NCI-H524 (cell line): ENCODE measurements at places on chromosomes 12 and 14.

GRCh38 chr12:127830065-127830460 is 436.9 kb upstream of the TMEM132C start:
- no peak for DNase-seq

DNA sequence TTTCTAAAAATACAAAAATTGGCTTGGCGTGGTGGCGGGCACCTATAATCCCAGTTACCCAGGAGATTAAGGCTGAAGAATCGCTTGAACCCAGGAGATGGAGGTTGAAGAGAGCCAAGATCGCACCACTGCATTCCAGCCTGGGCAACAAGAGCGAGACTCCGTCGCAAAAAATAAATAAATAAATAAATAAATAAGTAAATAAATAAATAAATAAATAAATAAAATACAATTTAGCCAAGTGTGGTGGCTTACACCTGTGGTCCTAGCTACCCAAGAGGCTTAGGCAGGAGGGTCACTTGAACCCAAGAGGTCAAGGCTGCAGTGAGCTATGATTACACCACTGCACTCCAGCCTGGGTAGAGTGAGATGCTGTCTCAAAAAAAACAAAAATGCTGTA is 26.5 kb upstream of the SPTSSA start:
- no peak for DNase-seq

DNA sequence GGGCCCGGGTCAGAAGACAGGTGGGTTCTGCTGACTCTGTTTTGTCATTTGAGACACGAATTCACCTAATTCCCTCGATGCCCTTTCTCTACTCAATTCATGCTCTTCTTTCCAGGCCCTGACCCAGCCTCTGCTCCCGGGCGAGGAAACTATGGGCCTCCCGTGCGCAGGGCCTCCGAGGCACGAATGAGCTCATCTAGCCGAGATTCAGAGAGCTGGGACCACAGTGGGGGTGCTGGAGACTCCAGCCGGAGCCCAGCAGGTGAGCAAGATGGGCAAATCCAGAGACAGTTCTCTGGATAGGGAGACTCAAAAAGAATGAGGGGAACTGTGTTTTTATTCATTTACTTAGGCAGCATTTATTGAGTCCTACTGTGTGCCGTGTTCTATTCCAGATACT is 37.0 kb upstream of the OAS1 start:
- DNase-seq, result no peak

DNA sequence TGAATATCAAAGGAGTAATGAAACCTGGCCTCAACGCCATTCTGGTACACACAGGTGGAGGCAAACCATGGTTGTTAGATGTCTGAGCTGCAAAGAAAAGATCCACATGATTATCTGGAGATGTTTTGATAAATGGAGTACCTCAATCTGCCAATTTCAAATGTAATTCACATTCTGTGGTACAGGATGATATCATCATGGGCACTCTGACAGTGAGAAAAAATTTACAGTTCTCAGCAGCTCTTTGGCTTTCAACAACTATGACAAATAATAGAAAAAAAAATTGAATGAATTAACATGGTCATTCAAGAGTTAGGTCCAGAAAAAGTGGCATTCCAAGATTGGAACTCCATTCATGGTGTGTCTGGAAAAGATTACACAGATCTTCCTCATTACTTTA is 17.3 kb downstream of the TMED8 start:
- no peak for DNase-seq

- no peak for DNase-seq
Observed at GRCh38 chr12:88142610-88142991, 494 bp downstream of the TMTC3 start.

DNA sequence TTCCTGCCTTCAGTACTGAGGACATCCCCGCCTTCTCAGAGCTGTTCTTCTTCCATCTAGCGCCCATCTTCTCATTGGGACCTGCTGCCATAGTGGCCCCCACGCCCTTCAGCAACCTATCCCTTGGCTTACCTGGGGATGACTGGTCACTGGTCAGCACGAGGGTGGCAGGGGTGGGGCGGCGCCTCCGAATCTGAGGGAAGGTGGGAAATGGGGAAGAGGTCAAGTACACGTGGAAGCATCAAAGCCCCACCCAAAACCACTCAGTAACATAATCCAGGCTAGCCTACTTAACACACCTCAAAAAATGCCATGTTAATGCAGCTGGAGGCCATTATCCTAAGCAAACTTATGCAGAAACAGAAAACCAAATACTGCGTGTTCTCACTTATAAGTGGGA is 4.3 kb downstream of the PPP1R1A start:
- DNase-seq, result no peak

DNA sequence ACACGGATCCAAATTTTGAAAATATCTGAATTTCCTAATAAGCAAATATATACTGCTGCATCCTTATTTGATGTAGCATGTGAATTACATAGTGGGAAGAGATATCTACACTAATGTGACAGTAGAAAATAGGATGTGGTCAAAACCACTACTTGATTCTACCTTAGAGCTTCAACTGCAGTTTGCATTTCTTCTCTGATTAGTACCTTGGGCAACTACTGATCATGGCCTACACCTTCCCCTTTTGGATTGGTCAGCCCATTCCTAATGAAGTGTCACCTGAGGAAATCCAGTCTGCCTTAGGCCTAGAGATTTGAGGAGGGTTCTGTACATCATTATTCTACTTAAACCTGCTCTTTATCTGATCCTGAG is 10.7 kb downstream of the LLPH start:
- no peak for DNase-seq

GRCh38 chr12:50572760-50573159 is 68.0 kb downstream of the DIP2B start:
- DNase-seq, result no peak

DNA sequence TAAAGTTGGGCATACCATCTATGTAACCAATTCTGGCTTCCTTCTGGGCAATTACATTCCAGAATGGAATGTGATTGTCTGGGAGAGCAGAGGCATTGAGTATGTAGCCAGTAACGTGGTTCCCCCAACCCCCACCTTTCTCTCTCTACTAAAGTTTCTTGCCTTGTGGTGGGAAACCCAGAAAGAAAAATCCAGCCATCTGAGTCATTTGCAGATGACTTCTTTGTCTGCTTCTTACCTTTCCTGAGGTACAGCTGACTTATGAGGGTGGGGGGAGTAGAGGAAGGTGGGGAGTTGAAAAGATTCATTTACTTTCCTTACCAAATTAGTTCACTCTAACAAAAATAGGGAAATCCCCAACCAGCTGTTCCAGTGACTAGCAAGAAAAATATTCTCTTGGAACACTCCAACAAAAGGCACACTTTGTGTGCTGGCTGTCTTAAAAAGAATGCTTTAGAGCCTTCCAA is 112.1 kb upstream of the FRMD6 start:
- no peak for DNase-seq

DNA sequence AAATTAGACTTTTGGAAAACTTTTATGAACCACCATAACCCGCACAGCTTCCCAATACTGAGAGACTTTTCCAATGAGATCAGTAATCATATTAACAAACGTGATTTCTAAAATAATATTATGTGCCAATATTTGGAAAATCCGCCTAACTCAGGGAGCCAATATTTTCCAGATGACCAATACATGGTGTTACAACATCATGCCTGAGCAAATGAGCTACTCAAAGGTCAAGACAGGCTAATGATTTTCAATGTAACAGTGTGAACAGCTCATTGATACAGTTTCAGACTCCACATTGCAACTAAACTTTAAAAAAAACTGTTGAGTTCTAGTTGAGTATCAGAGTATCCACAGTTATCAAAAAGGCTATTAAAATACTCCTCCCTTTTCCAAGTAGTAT is 46.8 kb downstream of the RNF34 start:
- no peak for DNase-seq

DNA sequence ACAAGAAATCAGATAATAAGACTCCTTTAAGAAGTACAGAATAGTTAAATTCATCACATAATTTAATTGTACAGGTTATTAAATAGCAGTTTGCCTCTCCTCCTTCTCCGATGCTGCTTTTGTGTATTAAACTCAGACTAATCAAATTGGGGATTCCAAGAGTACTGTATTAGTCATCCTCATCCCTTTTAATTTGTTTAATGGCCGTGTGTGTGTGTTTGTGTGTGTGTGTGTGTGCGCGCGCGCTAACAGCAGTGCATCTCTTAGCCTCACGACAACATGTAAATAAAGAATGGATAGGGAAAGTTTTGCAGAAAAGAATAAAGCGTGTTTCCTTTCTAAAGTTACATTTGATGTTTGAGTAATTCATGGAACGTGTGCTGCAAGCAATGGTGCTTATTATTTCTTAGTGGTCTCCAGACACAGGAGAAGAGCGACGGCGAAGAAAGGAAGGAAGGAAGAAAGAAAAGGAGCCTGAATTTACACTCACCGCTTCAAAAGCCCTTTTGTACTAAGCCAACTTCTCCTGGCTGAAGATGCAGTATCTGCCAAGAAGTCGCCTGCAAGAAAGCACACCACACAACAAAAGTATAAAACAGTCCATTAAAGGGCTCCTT is 220.3 kb downstream of the ASCL1 start:
- DNase-seq, result no peak

DNA sequence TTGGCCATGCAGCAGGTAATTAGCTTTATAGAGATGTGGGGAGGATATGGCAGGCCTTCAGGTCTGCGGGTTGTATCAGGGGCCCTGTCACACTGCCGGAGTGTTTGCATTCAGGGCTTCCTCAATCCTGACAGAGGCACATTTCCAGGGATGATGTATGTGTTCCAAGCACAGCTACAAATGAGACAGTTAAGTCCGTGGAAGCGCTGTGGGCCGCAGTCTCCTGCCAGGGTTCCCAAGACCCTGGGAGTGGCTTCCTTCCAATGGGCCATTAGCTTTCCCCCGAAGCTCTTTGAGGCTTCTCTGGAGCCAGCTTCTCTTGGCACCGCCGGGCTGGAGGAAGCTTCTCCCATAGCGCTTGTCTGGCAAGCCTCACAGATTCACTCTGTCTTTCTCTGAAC is 1524.7 kb upstream of the TMEM132C start:
- DNase-seq, result no peak

- no peak for DNase-seq
Observed at GRCh38 chr12:43992856-43993255, 157.0 kb downstream of the TMEM117 start.

- DNase-seq, result no peak
Observed at GRCh38 chr14:77000340-77001270, 27.9 kb downstream of the IRF2BPL start.

GRCh38 chr14:99589031-99589441 is 15.0 kb downstream of the CCDC85C start:
- DNase-seq, result no peak

- DNase-seq, result no peak
Observed at GRCh38 chr12:4911316-4911994, 1.8 kb downstream of the KCNA1 start.

DNA sequence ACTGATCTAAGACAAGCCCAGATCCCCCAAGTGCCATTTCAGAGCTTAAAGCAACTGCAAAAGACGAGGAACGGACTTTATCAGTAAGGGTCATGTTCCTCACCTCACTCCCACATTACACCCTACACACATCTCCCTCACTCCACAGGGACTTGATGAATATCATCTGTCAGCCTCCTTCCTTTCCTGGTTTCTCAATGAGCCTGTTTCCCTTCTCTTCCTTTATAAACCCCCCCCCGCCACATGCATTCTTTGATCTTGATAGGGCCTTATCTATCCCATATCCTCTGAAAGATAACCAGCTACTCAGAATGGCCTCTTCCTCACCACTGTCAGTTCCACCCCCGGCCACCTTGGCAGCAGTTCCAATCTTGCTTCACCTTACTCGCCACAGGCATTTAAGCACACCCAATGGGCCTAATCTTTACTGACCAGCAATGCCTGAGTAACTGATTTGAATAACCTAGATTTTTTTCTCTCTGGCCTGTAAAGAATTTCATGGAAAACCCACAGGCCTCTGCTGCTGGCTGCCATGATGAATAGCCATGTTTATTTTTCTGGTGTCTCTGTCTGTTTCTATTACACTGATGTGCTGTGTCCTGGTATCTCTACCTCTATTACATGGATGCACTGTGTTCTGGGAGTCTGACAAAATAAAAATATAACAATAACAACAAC is 138.7 kb downstream of the PHLDA1 start:
- no peak for DNase-seq

- no peak for DNase-seq
Observed at GRCh38 chr12:13223179-13223804, 26.8 kb downstream of the EMP1 start.

- DNase-seq, result no peak
Observed at GRCh38 chr14:96631621-96632362, 129.6 kb downstream of the PAPOLA start.

DNA sequence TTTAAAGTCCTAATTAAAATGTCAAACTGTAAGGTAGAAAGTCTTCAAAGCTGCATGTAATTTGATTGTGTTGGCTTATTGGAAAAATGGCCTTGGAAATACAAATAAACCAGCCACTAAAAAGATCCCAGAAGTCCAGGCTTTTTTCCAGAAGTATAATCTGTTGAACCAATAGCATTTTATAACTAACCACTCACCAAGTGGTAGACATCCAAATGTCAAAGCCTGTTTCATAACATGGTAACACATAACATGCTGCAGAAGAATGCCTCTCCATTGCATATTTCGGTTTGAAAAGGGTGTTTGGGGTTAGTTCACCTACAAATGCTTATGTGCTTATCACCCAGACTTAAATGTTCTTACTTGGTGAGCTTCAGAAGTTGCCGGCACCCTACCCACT is 183.7 kb upstream of the DIO2 start:
- DNase-seq, result no peak

GRCh38 chr12:120678572-120678971 is 8.4 kb upstream of the MLEC start:
- no peak for DNase-seq

DNA sequence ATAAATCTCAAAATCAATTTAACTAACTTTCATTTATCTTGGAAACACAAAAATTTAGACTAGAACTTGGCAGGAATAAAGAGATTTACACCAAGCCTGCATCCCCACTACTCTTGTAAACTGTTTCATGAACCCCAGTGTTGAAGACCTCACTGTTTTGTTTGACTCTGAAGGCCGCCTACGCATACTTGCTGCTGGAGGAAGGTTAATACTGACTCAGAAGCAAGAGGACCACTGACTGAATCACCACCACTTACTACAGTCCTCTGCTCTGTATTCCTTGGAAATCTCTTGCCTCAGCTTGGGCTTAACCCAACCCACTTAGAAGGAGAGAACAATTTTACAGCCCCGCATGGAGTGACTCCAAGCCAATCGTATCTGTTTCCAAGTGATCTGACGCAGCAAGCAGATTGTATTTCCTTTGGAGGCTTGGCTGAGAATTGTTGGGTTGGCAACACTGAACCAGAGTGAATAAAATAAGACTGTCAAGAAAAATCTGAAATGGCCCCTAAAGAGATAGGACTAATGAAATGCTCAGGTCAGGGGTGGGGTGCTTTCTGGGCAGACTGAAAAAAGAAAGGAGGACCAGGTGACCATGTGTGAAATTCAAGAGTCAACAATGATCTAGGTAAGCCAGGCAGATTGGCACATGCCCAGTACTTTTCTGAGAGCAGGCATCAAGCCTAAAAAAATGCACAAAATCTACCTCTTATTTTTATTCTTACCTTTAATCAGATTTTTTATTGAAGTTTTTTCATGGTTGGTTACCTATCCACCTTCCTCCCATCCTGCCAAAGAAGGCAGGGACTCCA is 248.6 kb downstream of the ZFP36L1 start:
- DNase-seq, result no peak
